ENCODE measurements at places on chromosomes 13 and 19.

- no peak for DNase-seq
Observed at GRCh38 chr13:80036845-80037504, 304.0 kb downstream of the SPRY2 start.

GRCh38 chr13:113919761-113920559 lies 53.9 kb downstream of the C13orf46 start:
- DNase-seq, result no peak

- DNase-seq, result no peak
Observed at GRCh38 chr13:35621989-35622388, 145.5 kb upstream of the MAB21L1 start.

GRCh38 chr19:50416034-50416977 lies 2.4 kb upstream of the SPIB start:
- DNase-seq, result no peak

DNA sequence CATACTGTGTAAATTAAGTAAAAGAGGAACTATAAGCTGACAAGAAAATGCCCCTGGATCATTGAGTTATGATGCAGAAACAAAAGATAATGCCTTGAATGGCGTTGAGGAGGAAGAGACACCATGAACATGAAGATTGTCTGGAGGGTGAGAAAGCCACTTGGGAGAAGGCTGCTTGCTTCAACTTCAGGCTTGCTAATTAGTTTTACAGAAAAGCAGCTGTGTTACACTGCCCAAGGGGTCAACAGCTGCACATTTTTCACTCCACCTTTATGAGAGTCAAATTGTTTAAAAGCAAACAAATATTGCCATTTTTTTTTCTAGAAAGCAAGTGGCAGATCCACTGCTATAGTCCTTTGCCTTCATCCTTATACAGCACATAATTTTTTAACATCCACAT lies 35.5 kb upstream of the KLF12 start:
- no peak for DNase-seq

Measured in NCI-H1436 (cell line).